ENCODE measurements at places on chromosomes 7 and 10.

DNA sequence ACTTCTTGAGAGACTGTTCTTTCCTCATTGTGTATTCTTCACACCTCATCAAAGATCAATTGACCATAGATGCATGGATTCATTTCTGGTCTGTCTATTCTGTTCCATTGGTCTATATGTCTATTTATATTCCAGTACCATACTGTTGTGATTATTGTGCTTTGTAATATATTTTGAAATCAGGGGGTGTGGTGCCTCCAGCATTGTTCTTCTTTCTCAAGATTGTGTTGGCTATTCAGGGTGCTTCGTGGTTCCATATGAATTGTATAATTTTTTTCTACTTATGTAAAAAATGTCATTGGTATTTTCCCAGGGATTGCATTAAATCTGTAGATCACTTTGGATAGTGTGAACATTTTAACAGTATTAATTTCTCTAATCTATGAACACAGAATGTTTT, 106.5 kb downstream of the EPC1 start:
- DNase-seq: no peak

DNA sequence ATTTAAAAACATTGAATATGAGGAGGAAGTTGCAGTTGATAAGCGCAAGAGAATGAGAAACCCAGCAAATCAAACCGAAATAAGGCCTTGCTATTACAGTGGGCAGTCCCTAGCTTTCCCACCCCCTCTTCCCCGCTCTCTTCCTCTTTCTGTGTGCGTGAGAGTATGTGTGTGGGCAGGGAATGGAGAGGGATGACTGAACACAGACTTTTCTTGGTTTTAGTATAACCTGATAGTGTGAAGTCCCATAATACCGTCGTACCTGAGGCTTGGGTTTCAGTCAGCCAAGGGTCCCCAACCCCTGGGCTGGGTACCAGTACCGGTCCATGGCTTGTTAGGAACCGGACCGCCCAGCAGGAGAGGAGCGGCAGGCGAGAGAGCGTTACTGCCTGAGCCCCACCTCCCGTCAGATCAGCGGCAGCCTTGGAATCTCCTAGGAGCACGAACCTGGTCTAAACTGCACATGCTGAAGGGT, 255.3 kb downstream of the CELF2 start:
- DNase-seq: no peak

- DNase-seq: no peak
Measured at GRCh38 chr7:112462236-112462635, 12.0 kb downstream of the IFRD1 start.

DNA sequence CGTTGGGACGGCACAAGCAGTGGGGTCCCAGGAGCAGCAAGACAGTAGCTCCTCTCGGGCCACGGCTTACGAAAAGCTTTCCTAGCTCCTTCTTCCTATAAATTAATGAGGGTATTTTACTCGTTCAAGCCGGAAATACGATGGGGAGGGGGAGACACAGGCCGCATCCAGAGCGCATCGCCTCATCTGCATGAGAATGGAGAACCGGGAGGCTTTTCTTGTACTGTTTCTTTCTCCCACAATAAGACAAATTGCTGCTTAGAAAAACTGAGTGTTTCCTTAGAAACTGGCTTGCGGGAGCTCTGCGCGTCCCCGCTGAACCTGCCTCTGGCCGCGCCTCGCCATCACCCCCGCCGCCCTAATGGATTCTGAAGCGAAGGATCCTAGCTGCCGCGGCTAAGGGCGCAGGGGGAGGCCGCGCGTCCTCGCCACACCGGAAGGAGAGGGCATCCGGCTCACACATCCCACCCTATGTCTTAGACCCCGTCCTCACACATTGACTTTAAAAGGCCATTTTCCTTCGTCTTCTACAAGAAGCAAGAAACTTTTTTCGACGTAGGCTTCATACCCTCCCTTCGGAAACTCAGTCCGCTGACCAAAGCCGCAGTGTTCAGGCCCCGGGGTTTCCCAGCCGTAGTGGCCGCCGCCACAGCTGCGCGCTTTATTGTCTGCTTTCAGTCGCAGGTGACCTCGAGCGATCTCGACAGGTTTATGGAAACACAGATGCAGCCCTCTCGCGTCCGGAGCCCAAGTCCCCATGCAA, 8.8 kb downstream of the NXPH1 start:
- DNase-seq: no peak

DNA sequence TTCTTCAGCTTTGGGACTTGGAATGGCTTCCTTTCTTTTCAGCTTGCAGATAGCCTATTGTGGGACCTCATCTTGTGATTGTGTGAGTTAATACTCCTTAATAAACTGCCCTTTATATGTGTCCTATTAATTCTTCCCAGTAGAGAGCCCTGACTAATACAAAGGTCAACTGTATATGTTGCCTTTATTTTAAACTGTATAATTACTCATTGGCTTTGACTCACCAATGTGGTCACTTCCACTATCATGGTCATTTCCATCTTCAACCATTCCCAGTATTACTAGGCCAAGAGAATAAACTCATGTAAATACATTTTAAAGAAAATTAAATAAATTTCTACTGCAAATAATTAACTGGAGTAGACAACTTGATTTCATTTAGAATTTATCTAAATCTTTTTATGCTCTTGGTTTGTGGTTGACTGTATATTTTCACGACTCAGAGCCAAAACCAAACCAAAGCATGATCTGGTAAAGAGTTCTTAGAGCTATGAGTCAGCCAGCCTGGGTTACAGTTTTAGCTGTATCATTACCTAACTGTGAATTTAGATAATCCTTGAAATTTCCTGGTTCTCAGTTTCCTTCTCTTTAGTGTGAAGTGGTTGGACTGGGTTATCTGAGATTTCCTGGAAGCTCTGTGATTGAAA, 188.4 kb downstream of the PPP1R3A start:
- no peak for DNase-seq

DNA sequence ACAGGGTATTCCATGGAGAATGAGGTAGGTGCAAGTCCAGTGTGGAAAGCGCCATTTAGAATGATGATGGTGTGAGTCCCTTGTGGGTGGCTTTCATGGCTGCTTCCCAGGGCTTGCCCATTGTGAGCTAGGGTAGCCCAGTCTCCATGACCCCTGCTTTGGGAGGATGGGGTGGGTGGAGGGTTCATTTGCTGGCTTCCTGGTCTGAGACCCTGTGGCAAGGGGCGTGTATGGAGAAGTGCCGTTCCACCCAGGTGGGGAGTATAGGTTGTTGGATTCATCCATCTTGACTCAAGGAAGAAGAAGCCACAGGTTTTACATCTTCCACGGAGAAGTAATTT, 27.7 kb downstream of the CCM2 start:
- no peak for DNase-seq

GRCh38 chr10:28984431-28984830, 304.4 kb upstream of the LYZL1 start:
- no peak for DNase-seq

DNA sequence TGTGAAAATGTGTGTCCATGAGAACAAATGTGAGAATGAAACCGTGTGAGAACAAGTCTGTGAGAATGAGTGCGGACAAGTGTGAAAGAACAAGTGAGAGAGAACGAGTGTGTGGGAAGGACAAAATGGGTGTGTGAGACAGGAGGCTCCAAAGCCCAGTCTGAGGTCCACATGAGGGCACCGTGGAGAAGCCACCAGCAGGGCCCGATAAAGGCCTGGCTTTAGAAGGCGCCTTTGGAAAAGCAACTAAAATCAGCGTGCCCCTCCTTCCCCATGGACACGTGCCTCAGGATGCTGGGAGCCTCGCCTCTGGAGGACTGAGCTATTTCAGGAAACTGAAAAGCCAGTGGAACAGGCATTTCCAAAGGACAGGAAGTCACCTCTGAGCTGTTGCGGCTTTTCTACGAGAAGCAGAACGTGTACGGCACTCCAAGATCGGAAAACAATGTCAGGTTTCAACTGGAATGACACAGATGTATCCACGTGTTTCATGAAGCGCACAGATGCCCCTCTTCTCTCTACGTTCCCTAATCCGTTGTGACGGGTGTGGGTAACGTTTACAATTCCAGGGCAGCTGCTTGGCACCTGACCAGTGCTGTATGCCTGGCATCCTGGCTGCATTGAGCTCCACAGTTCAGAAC, 46.4 kb downstream of the ESYT2 start:
- DNase-seq: no peak

- no peak for DNase-seq
Measured at GRCh38 chr7:16754856-16755317, 1.3 kb downstream of the TSPAN13 start.

DNA sequence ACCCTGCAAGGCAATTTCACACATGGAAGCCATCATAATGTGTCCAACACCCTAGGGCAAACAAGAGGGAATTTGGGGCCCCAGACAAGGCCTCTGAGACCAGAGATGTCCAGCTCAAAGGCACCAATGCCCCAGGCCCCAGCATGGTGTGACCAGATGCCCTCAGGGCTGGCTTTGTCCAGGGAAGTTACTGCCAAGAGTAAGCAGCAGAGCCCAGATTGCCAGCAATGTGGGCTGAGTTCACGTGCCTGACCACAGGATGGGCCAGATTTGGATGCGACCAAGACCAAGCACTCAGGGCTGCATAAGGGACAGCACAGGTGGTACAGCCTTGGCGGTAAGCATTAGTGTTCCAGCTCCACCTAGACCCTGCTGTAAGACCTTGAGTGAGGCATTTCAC, 12.7 kb downstream of the MYOF start:
- DNase-seq: no peak
